ENCODE measurements at places on chromosomes 12 and 14. TPM values are rescaled to one million over a fixed set of nuclear protein-coding genes. Genes with fewer than 3 reads are reported as not detected.

SLC6A13 gene
- 0.85 TPM for total RNA-seq

FOXA1 gene
- total RNA-seq, result 0.94 TPM

DNA sequence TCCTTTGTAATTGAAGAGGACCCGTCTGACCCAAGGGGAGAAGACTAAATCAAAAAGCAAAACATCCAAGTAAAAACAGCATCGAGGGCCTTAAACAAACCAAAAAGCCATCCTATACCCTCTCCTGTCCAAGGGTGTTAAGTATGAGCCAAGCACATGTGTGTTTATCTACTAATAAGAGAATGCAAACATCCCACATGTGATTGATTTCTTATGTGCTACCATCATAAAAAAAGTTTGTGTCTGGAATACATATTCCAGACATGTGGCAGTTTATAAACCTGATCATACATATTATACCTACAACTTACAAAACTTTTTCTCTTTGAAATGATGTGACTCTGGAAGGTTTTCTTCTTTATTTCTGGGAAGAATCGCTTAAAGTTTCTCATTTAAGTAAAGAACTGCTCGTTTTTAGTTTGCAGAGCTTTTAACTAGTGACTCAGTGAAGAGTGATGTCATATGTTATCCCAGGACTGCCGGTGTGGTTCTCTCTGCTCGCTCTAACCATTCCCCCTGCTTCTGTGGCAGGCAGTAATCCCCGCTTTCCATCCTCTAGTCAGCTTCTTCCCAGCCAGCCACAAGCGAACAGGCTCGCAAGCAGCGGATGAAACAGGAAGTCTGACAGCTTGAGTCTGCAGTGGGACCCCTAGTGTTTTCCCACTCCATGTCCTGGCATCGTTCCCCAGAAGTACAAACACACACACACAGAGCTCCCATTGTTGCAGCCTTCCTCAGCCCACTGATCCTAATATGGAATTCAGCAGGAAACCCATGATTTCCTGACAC, 431 bp upstream of the RHOJ start:
- peak; percentile 88 for DNase-seq

ACVRL1 gene
- 57.6 TPM for total RNA-seq

- DNase-seq, result no peak
These were observed 31.0 kb downstream of the PEBP1 start for GRCh38 chr12:118166946-118167345.

- no peak for DNase-seq
These were observed 139.2 kb downstream of the SLC2A13 start for GRCh38 chr12:39966721-39967120.

DNA sequence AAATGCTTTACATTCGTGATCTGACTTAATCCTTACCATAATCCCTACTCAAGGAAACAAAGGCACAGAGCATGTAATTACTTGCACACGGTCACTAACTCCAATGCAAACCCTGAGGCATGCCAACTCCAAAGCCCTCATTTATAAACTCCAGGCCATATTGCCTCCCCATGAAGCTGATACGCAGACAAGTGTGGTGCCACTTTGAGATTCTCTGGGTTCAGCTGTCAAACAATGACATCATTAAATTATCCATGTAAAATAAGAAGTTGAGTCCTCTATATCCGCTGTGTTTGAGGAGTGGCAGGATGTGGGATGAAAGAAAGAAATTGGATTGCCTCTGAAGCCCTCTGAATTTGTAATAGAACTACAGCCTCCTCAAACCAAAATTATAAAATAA, 62.8 kb downstream of the ANO4 start:
- no peak for DNase-seq

DNA sequence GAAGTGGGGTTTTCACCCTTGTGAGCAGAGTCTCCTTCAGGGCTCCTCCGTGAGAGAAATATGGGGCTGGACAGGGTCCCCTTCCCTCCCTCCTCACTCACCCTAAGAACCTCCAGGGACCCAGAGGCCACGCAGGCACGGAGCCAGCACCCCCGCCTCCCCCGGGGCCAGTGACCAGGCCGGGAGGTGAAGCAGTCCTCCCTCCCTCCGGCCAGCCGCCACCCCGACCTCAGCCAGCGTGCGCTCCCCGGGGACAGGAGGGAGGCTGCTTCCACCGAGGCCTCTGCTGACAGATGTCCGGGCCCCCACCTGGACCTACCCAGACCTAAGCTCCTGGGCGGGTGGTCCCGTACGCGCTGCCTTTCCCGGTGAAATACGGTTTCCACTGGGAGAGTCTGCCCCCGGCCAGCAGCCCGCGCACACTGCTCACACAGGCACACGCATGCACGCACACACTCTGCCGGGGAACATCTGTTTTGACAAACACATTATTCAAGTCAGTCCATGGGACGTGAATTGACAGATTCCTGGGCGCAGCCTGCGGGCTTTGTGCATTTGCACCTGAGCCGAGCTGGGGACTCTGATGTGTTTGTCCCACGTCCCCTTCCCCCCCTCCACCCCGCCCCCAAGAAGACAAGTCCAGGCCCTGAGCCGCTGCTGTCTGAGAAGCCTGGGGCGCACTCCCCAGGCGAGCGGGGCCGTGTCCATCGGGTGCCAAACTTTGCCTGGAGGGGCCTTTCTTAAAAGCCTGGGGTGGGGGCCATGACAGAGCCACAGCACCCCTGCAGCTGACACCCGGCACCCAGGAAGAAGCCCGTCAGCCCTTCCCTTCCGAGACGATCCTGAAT, 725 bp downstream of the RIMBP2 start:
- DNase-seq, result no peak

DNA sequence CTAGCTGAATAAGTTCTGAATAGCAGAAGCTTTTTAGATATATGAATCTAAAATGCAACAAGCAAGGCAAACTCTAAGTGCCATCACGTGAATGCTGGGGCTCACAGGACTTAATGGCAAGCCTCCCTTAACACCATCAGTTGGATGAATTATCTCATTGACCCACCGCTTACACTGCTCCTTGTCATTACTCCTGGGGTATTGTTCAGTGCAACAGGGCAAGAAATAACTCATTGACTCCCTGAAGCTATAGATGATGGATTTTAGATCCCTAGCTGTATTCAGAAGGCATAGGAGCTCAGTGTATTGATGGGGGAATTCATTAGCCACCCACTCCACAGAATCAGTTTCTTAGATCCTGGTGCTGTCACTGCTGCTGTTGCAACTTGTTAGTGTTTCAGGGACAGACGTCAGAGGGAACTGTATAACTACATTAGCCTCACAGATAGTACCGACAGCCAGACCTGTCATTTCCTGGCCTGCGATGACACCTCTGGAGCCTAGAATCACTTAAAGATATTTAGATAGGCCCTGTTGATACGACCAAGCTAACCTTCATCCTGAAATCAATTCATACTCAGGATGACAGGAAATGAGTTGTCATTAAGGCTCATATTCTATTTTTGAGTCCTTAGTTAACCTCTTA, 735.3 kb downstream of the DIO2 start:
- DNase-seq, result no peak

GRCh38 chr14:60865378-60866127, 115.3 kb downstream of the TRMT5 start:
- DNase-seq, result no peak

OTUB2 gene
- total RNA-seq, result 0.80 TPM

GNB3 gene
- 7.1 TPM for total RNA-seq

ZNF219 gene
- 43.2 TPM for total RNA-seq

- DNase-seq, result no peak
These were observed 9.0 kb upstream of the EAPP start for GRCh38 chr14:34548472-34548981.

DNA sequence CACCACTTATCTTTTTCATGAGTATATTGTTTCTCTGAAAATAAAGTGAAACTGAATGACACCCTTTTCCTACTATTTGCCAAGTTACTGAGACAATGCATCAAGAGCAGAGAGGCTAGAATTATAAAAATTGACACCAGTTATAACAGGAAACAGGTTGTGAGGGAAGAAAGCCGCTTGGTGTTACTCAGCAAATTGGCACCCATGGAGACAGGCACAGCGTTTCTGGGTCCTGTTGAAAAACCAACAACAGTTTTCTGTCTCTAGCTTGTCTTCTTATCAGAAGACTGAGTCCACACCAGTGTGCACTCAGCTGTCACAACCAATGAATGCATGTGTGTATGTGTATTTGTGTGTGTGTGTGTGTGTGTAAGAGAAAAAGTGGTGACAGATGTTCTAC, 267.7 kb downstream of the KCNH5 start:
- DNase-seq, result no peak

DNA sequence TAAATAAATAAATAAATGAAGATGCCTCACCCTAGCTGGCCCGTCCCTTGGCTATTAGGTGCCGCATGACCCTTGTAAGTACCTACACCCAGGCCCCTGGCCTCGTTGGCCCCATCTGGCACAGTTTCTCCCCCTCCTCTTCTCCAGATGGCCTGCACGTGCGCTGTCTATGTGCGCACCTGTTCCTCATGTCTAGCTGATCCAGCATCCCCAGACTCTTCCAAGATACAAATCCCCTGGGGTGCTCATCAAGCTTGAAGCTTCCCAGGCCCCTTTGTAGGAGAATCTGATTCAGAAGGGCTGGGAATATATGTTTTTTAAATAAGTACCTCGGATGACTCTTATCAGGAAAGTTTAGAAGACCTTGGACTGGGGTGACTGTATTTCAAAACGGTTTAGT, 133.3 kb downstream of the CHST11 start:
- no peak for DNase-seq

DNA sequence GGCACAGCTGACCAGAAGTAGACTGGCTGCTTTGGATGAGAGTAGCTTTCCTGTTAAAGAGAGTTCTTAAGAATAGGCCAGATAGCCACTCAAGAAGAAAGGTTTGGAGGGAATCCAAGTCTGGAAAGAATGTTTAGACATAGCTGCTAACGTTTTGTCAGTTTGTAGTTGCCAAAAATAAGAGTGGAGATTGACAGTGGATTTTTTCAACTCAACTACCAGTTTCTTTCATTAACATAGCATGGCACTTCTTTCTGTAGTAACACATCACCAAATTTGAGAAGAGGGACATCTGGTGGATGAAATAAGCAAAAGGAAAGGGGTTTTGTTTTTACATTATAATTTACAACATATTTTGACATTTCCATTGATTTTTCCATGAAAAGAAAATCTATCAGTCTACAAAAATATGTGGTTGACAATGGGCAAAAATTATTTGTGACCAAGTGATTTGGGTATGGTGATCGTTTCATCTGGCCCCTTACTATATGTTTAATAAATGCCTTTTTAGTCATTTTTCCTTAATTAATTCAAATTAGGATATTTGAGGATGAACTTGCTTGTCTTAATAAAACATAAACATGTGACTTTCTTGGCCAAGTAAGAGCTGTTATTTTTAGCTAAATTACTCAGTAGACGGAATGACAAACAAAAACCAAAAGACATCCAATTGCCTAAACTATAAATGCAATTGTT, 71.1 kb downstream of the PTPRR start:
- DNase-seq, result no peak

GRCh38 chr14:53062856-53063255, 90.3 kb downstream of the DDHD1 start:
- DNase-seq, result no peak

DNA sequence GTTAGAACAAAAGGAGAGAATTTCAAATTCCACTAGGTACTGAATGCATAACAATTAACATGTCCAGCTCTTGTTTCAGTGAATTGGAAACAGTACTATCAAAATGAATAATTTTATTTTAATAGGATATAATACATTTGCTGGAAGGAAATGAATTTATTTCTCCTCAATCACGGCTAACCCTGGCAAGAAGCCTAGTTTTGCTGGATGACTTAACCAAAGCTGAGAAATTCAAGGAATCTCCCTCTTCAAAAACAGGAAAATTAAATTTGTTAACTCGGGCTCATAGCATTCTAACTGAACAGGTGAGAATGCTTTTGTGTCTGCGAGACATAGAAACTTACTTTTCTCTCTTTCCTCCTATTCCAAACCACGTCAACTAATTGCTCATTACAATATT, 163.5 kb upstream of the NEDD1 start:
- no peak for DNase-seq

ARHGEF25 gene
- 61.3 TPM for total RNA-seq

DNA sequence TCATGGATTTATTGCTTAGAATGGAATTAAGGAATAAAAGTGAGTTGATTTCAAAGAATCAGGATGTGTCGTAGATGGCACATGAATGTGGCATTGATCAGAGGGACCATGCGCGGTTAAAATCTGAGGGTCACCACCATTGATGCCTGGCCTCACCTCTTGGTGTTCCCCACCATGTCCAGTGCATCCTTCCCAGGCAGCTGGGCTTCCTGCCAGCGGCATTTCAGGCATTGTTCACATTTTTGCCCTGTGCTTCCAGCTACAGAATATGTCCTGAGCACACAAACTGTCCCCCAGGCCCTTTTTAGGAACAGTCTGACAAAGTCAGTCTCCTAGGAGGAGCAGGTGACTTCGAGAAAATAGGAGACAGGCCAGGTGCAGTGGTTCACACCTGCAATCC, 42.0 kb upstream of the TSPAN9 start:
- no peak for DNase-seq

GRCh38 chr12:7612851-7613250, 52.9 kb downstream of the APOBEC1 start:
- no peak for DNase-seq

KLRK1 gene
- total RNA-seq, result 3.1 TPM

RNASE11 gene
- not detected for total RNA-seq

BEGAIN gene
- 12.3 TPM for total RNA-seq

DNA sequence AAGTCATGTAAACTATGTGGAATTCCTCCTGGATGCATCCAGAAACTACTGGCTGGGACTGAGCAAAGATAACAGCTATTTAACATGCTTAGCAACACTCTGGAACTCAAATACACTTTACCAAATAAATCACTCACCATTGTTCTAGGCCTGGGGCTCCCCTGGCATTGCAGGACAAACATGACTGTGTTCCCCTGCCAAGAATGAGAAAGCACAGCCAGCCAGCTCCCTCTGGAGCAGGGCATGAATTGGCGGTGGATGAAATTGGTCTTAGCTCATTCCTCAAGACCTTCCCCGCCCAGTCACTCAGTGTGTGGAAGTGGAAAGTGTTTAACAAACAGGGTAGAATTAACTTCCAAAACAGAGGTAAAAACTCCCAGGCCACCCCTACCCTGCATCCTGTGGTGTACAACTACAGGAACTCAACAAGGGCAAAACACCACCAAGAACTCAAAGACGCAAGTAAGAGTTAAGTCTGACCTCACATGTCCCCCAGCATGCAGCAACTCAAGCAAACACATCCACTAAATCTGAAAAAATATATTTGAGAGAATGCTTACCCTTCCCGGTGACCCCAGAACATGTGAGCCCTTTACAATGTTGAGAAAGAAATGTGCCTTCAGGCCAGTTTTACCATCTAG, 58.4 kb upstream of the BDKRB2 start:
- no peak for DNase-seq

RPL41 gene
- 2,818 TPM for total RNA-seq

ENDOU gene
- total RNA-seq, result 0.40 TPM

DNA sequence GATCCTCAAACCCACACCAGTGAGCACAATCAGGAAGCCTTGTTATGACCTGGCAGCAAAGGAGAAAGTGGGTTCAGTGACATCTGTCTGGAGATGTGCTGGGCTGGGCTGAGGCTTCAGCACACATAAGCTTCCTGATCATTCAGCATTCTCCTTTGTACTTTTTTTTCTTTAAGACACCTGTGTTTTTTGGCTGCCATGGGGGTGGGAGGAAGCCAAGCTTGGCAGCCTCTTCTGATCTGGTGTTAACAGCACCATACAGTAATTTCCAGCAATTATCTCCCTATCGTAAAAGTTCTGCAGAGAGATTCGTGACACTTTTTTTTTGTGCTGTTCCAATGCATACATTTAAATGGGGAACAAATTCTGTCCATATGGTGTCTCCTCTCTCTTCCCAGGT, 38.9 kb upstream of the RASSF3 start:
- DNase-seq, result no peak

SUSD6 gene
- total RNA-seq, result 68.9 TPM

Data from sciatic nerve (tissue), 2 donors.